ENCODE measurements at places on chromosomes 11 and 22.
A peak's percentile ranks its signal among the peaks of the same experiment; 100 is the strongest.

DNA sequence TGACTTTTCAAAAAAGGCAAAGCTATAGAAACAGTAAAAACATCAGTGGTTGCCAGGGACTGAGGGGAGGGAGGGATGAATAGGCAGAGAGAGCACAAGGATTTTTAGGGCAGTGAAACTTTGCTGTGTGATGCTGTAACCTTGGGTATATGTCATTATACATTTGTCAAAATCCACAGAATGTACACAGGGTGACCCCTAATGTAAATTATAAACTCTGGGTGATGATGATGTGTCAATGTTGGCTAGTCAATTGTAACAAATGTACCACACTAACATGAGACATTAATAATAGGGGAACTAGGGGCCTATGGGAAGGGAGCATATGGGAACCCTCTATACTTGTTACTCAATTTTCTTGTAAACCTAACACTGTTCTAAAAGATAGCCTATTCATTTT lies 24.8 kb downstream of the RIBC2 start:
- no peak for DNase-seq

DNA sequence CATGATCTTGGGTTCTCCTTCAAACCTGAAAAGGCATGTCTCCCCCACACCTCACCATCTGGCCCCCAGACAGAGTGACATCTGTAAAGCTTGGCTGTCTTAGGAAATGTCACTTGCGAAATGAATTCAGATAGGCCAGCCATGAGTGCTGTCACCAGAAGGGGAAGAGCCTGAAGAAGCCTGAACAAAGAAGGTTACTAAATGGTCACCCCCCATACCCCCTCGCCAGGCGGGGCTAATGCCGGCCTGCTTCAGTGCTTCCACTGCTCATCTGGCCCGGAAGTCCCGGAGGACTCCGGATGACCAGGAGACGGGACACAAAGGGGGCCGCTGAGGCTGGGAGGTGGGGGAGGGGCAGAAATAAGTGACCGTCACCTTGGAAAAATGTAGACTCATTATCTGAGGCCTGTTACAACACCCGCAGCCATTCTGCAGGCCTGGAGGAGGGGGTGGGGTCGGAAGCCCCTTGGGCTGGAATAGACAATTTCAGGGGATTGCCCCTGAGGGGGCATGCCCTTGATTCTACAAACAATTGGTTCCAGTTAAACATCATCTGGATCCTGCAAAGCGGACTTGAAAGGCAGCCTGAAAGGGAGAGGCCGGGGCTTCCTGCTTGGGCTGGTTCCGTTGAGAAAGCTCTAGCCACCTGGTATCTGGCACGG lies 43.2 kb downstream of the NAT10 start:
- no peak for DNase-seq

DNA sequence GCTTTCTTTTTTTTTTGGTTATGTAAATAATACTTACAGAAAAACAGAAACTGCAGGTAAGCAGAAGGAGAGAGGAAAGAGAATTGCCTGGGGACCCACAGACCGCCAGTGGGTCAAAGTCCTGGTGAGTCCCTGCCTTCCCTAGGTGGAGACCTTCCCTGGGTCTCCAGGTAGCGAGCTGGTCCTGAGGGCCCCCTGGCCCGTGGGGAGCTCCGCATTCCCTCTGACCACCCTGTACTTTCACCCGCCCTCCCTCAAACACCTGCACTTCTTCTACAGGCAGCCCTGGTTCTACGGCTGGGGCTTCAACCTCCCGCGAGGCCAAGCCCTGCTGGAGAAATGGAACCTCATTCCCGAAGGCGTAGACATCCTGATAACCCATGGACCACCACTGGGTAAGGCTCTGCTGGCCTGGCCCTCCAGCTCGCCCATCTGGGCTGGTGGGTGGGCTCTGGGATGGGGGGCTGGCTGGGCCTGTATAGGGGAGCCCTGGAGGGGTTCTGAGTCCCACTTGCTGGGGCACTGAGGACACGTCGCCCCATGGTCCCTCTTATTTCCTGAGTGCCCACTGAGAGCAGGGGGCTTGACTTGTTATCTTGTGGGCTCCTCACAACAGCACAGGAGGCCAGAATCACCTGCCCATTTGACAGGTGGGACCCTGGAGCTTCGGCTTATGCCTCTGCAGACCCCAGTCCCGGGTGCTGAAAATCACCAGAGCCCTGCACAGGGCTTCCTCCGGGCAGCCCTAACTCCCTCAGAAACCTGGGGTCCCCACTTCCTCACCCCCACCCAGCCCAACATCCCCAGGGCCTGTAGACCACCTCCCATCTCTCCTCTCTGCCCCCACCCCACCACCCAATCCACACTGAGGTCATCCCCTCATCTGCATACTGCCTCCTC lies 86.4 kb downstream of the MPPED1 start:
- DNase-seq: no peak

DNA sequence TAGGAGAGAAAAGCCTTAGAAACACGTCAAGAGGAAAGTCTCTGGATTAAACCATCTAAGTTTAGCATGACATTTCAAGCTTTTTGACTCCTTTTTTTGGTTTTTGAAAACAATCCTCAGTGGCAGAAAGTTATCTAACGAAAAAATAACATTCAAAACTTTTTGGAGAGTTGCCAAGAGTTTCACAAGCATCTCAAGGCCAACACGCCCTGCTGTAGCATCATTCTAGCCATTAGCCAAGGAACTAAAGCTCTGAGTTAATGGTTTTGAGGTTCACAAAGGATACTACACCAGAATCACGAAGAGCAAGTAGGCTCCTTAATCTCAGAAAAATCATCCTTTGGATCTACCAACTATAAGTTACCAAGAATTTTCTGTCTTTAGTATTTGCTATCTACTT lies 94.8 kb downstream of the PICALM start:
- no peak for DNase-seq

- DNase-seq: no peak
Measured at GRCh38 chr22:33035272-33035863, 22.8 kb downstream of the SYN3 start.

GRCh38 chr11:64786308-64786707 lies 8.0 kb upstream of the SF1 start:
- no peak for DNase-seq

DNA sequence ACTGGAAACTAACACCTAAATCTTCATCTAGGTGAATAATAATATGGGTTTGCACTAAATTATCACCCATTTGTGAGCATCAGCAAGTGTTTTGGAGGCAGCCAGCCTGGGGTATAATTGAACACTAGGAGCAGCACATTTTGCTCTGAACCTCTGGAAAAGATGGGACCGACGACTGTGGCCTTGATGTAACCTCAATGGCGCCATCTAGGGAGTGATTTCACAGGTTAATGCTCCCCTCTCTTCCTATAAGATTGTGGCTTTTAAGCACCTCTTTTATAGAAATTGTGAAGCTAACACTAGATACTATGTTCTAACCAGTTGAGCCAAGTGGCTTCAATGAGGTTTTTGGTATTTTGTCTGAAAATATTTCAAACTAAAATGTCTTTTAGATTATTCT lies 203.7 kb downstream of the NELL1 start:
- no peak for DNase-seq

- no peak for DNase-seq
Measured at GRCh38 chr11:75850787-75851186, 35.8 kb downstream of the UVRAG start.

- peak; percentile 19 for DNase-seq
Measured at GRCh38 chr11:57903441-57904123, 120.1 kb upstream of the OR9Q1 start.

DNA sequence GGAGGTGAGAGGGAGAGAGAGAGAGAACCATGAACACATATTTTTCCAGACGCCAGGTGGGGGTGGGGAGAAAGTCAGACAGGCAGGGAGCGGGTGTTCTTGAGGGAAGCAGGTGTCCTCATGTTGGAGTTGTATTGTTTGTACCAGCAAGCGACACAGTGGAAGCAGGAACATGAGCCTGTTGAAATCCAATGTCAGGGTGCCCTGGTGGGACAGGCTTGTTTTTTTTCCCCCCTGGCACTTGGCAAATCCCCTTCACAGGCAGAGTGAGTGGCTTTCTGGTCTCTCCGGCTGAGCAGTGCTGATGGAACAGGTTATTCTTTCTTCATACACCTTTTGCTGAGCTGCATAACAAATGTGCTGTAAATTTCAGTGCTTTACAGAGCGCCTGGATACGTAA lies 125.6 kb downstream of the GRIK4 start:
- DNase-seq: no peak

DNA sequence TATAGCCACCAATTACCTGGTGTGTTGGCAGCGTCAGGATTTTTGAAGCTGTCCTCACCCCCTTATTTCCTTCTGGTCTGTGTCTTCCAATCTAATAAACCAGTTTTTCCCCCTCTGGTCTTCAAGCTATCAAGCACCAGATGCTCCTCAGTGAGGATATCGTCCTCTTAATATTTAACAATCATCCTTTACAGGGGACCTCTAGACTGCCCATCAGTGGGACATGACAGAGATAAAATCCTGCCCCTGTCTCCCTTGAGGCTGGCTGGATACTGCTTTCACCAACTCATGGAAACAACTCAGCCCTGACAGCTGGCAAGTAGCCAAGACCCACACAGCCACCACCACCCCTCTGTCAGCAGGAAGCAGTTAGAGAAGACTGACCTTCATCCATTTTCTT lies 421.0 kb upstream of the API5 start:
- no peak for DNase-seq

GRCh38 chr11:119262668-119263351 lies 54.1 kb downstream of the MCAM start:
- no peak for DNase-seq

DNA sequence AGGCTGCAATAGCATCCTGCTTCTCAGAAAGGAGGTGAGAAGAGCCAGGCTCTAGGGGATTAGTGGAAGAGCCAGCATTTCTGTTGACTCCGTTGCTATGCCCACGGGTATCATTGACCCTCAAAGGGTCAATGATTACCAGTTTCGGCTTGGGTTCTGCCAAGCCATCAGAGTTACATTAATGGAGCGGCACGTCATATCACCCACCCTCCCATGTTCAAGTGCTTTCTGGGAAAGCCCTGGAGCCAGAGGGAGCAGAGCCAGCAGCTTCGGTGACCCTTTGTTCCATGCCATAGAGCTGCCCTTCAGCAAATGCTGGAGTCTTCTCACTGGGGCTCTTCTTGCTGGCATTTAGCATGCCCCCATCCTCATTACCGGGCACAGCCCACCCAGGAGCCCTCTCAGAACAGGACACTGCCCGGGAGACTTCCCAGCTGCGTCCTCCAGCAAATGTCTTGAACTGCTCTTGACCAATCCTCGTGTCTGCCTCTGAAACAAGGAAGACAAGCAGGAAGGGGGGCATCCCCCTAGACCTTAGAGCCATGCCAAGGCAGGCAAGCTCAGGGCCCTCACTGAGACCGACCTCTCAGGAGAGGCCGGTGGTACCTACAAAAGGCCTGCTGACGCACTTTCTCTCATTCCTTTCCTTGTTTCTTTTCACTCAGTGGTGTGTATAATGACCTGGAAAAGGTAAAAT lies 14.6 kb downstream of the KCNJ1 start:
- DNase-seq: no peak

GRCh38 chr11:112605093-112605666 lies 344.5 kb upstream of the PLET1 start:
- DNase-seq: no peak

DNA sequence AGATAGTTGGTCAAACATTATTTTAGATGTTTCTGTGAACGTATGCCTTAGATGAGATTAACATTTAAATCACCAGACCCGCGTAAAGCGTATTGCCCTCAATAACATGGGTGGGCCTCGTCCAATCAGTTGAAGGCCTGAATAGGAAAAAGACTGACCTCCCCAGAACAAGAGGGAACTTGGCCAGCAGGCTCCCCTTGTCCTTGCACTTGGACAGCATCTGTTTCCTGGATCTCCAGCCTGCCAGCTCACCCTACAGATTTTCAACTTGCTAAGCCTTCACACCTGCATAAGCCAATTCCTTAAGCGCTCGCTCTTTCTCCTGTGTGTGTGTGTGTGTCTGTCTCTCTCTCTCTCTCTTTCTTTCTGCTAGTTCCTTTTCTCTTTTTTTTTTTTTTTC lies 8.2 kb downstream of the TOM1 start:
- no peak for DNase-seq

- DNase-seq: no peak
Measured at GRCh38 chr22:46794067-46794466, 31.6 kb downstream of the TBC1D22A start.

DNA sequence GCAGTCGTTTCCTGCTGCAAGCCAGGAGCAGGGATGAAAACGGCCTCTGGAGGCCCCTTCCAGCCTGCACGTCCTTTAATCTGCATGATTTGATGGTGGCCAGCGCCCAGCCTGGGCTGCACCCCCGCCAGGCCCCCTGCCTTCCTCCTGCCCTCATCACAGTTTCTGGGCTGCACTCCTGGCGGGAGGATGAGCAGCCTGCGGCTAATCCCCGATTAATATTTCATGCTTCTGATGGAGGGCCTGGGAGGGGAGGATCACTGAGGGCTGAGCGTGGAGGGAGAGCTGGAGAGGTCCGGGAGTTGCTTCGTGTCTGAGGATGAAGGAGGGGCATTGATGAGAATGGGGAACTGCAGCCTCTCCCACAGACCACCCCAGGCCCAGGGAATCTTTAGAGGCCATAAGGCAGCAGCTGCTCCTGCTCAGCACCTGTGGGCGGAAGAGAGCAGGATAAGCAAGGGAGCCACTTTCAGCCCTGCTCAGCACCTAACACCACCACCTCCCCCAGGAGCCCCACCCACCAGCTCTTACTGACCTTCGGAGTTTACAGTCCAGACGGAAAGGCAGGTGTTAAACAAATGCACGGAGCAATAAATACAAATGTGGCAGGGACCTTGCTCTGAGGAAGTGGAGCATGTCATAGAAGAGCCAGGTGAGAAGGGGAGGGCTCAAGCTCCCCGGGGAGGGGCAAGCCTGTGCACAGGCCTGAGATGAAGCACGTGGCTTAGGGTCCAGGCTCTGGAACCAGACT lies 135.0 kb upstream of the NECTIN1 start:
- no peak for DNase-seq

- DNase-seq: no peak
Measured at GRCh38 chr22:24433828-24434470, 6.5 kb downstream of the ADORA2A start.

DNA sequence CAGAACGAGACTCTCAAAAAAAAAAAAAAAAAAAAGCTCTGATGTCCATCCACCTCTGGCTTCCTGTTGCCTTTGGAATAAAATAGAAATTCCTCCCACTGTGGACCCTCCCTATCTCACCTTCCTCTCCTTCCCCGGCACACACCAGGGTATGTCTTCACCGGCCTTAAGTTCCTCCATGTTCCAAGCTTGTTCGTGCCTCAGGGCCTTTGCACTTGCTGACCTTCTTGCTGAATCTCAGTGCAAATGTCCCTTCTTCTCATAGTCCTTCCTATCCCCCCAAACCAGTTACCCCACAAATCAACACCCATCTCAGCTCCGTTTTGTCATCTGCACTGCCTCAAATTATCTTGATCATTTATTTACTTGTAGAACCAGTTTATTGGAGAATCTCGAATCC lies 20.6 kb downstream of the IFT27 start:
- DNase-seq: no peak

DNA sequence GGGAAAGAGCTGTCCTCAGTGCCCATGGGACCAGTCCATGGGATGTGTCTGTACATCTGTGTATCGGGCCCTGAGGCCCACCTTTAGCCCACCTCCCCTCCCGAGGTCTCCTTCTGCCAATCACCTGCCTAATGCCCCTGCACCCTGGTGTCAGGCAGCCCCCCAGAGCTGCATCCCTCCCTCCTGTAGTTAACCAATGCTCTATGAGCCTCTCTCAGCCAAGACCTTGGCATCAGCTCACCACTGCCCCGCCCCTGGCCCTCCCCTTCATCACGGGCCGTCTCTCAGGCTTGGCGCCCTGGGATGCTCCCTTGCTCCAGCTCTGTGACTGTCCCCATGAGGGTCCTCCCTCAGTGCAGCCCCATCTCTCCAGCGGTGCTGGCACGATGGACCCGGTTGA lies 18.5 kb downstream of the MGAT3 start:
- DNase-seq: no peak

GRCh38 chr11:77345621-77346020 lies 44.1 kb upstream of the GDPD4 start:
- no peak for DNase-seq

Data from CD4-positive, CD25-positive, alpha-beta regulatory T cell (primary cell).